ENCODE measurements at places on chromosomes 2 and 18.
A peak's percentile ranks its signal among the peaks of the same experiment; 100 is the strongest.

DNA sequence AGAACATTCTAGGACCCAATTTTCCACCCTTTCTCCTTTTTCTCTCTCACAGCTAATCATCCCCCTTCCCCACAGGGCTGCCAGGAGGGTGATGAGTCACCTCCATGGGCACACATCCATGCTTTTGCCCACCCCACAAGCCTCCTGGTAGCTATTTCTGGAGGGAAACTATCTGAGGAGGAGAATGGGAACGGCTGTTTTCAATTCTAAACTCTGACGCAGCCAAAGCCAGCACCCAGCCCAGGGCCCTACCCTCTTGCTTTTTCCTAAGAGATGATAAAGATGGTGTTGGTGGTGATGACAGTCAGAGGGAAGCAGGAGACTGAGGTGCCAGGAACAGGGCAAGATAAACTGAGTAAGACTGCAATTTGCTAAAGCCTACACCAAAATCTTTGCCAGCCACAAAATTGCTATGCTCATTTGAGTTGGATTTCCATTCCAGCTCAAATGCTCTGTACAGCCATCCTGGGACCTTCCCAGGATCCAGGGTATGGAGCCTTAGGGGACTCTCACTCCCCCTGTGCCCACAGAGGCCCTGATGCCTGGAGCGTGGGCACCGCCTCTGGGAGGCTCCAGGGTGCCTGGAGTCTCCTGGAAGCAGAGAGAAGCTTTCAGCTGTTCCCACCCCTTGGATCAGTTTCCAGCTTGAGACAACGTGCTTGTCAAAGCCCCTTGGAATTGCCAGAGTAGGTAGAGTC is 62.0 kb upstream of the FZD7 start:
- no peak for DNase-seq

DNA sequence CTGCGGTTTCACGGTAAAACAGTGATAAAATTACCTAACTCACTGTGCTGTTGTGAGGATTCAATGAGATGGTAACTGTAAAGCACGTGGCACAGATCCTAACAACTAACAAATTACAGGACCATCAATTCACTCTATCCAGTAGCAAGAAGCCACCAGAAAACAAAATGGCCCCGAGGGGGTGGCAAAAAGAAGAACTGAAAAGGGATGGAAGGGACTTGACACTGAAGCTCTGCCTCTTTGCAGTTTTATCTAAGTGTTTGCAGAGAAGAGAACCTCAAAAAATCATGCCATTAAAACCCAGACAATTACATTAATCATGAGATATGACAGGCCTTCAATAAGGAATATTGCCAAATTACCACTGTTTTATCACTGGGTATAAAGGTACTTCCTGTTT is 46.7 kb downstream of the IRS1 start:
- no peak for DNase-seq

- DNase-seq: no peak
Measured at GRCh38 chr2:118644190-118644589, 203.3 kb downstream of the EN1 start.

- DNase-seq: no peak
Measured at GRCh38 chr2:70656421-70657010, 102.9 kb upstream of the TGFA start.

DNA sequence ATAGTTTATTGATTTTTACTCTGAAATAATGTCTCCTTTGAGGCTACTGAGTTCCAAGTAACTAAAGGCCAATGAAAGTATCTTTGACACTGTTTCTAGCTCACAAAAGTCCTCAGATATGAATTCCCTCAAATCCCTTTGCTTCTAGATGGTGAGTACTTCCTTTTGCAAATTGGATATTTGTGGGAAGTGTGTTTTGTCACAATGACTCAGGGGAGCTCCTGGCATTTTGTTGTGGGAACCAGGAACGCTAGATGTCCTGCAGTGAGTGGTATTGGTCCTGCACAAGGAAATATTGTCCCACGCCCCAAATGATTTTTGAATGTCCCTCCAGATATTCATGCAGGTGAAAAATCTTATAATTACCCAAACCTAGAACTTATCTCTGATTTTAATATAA is 24.3 kb downstream of the TACR1 start:
- DNase-seq: no peak

- DNase-seq: no peak
Measured at GRCh38 chr18:55086906-55087305, 127.6 kb upstream of the CCDC68 start.

DNA sequence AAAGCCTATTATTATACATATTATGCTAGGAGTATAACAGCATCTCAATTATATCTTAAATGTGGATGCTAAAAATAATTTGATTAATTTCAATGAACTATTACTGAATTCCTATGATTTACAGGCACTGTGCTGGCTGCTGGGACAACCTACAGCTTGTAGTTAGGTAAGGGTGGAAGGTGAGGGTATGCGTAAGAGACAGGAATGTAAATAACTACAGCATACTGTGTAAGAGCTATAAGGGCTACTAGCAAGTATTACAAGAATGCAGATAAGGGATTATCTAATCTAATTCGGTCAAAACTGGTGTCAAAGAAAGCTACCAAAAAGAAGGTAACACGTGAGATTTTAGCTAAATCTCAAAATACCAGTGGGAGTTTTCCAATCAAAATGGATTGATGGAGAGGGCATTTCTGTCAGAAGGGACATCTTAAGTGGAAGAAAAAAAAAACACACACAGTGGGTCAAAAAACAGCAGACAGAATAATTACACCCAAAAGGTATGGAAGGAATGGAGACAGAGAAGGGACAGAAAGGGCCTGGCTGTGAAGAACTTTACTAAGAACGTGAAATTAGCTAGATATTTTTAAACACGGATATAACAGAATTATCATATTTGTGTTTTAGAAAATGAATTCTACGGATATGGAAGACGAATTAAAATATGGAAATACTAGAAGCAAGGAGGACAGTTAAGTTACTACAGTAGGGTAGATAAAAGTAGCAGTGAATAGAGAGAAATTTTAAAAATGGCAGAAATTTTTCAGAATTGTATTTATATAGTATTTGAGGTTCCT is 47.1 kb downstream of the STRN start:
- no peak for DNase-seq

GRCh38 chr2:127577503-127577902 is 42.0 kb downstream of the MYO7B start:
- DNase-seq: no peak

- no peak for DNase-seq
Measured at GRCh38 chr18:8848541-8848940, 143.2 kb downstream of the MTCL1 start.

DNA sequence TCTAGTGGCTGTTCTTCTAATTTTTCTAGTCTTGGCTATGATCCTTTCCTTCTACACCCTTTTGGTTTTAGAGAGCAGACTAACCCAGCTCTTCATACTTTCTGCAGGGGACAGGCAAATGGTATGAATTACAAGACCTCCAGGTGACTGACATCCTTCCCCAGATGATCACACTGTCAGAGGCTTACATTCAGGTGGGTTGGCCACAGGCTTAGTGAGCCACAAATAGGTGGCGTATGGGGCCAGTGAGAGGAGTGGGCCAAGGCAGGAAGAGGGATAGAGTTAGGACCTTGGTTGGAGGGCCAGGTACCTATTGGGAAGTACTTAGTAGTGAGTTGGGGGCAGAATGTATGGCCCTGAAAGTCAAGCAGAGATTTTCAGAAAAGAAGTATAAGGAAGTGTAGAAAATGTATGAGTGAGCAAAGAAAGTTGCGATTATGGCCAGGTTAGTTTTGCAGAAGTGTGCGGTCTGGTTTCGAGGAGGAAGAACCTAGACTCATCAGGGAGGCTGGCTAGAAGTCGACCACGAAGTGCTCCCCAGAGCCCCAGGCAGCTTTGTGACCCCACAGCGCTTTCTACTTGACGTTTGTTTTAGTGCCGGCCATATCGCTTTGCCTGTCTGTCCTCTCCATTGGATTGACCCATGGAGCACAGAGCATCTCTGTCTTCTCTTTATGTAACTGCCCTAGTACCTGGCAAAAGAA is 20.0 kb downstream of the SFTPB start:
- no peak for DNase-seq

- DNase-seq: no peak
Measured at GRCh38 chr18:28504066-28504465, 327.1 kb upstream of the CDH2 start.

GRCh38 chr2:13006829-13007717 is 290.3 kb downstream of the TRIB2 start:
- peak; percentile 43 for DNase-seq

DNA sequence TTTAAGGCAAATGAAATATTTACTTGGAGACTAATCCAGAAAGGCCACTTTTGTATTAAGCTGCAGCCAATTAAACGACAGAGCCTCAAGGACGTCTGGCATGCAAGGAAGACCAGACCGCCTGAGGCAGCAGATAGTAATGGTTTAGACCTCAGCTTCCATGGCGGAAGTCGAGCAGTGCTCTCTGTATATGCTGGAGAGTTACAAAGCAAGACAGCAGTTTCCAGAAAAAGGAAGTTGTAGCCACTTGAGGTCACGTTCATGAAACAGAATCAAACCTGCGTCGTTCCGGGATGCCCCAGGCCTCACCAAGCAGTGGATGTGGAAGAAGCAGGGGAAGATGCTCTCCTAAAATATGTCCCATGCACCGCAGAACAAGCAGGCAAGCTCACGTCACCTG is 142.0 kb downstream of the PTGR3 start:
- DNase-seq: no peak

DNA sequence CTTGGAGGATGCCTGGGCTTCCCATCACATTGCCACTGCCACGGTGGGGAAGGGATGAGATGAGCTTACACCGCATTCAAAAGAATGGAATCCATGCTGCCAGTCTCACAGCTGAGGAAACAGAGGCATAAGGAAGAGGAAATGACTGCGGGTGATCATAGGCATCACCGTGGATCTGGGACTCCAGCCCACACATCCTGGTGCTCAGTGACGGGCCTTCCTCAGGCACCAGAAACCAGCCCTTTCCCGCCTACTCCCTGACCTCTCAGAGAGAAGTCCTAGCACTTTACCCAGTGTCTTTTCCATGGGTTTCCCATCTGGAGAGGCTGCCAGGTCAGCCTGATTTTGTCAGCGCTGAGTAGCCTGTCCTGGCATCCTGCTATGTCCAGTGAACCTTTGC is 5.3 kb upstream of the PLB1 start:
- DNase-seq: no peak

DNA sequence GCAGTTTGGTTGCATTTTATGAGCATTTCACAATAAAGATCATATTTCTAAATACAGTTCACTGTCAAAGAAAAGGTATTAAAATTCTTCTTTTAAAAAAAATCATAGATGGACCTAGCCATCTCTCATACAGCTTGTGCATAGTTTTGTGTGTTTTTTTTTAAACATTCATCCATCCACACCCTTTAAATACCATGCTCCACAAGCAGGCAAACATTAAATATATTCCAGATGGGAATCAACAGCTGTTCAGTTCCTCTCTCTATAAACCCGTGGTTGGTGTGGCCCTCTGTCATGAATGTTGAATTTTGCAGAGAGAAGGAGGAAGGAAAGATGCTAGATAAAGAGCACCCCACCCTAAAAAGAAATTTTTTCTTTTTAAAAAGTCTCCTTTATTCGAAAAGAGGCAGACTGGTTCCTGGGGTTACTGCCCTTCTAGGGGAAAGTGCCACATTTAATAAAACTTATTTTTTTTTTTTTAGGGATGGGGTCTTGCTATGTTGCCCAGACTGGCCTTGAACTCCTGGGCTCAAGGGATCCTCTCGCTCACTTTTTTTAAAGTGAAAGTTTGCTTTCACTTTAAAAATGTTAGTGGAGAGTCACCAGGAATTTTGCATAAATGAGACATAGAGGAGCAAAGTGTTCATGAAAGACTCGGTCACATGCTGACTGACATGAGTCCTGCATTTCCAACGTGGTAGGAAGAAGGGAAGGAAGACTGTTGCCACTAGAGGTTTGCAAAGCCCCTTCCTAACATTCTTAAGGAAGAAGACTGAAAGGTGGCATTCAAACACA is 73.9 kb upstream of the LMAN1 start:
- DNase-seq: no peak

- no peak for DNase-seq
Measured at GRCh38 chr2:223688094-223688835, 86.1 kb upstream of the SCG2 start.

DNA sequence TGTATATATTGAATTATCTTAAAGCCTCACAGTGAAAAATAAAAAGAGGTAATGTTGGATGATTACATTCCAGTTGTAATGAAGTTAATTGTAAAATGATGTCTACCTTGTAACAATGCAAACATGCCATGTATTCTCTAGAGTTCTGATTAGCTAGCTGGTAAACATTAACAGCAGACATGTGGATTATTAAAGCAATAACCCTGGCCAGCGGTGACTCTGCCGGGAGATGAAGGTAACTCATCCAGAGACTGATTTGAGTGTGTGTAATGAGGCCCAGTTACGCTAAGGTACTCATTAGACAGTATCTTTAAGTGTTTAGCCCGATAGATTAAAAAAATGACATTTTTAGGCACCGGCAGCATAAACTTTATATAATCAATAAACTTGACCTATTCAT is 79.6 kb upstream of the REV1 start:
- no peak for DNase-seq

DNA sequence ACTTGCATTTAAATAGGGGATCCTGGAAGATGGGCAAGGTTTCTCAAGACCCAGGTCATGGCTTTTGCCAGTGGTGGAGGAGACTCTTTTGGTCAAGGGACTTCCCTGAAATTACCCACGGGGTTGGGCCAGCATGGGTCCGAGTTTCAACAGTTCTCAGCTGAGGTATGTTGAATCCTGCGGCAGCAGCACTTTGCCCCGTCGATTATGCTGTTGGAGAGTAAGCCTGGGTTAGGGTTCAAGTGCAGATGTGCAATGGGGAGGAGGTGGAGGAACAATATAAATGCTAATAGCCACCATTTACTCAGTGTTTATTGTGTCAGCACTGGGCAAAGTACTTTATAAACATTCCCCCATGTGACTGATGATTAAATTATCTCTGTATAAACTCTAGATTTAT is 96.0 kb upstream of the GATA6 start:
- DNase-seq: no peak

DNA sequence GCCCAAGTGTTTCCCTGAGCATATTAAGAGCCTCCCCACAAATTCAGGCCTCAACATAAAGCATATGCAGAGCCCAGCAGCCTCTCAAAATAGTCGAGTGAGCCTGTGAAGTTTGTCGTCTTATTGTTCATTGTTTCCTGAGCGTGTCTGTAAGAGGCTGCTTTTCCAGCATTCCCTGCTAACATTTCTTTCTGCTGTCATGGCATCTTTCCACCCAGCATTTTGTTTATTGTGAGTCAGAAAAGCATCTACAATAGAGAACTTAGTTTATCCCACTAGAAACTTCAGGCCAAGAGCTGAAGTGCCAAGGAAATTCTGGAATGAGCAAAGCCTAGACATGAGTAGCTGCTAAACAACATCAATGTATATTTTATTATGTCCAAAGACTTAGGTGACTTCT is 46.3 kb upstream of the STAM2 start:
- DNase-seq: no peak

DNA sequence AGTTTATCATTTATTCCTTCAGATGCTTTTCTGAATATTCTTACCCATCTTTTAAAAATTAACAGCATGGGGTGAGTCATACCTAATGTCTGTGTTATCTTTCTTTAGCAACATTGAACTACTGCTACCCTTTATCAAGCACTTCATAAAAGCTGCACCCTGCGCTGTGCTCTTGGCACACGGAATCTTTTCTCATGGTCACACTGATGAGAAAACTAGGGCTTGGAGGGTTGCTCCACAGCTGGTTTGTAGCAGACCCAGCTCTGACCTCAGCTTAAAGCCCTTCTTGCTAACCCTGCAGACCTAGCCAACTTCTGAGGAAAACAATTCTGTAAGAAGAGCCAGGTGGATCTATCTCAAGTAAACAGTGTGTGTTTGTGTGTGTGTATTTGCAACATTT is 106.3 kb downstream of the RNF144A start:
- DNase-seq: no peak
